ENCODE measurements at places on chromosomes 6 and 20.
A peak's percentile ranks its signal among the peaks of the same experiment; 100 is the strongest.

- no peak for DNase-seq
Observed at GRCh38 chr6:1617466-1618310, 8.0 kb downstream of the FOXC1 start.

GRCh38 chr20:47663354-47664067 lies 121.8 kb downstream of the SULF2 start:
- peak; percentile 69 for DNase-seq

DNA sequence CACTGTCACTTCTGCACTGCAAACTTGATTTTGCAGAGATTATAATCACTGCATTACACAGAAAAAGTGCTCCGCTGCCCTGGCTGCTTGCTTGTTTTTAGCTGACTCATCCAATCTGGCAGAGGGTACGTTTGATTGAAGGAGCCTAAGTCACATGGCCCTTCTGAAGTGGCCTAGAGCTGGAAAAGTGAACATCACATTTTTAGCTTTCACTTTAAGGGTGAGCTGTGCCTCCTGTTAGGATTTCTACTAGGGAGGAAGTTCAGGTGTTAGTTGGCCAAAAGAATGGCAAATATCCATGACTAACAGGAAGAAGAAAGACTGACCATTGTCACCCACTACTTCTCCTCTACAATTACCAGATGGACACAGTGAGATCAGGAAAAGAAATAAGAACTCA lies 889.1 kb upstream of the MAP3K7 start:
- DNase-seq: no peak

- no peak for DNase-seq
Observed at GRCh38 chr6:118668761-118669385, 17.5 kb upstream of the CEP85L start.

DNA sequence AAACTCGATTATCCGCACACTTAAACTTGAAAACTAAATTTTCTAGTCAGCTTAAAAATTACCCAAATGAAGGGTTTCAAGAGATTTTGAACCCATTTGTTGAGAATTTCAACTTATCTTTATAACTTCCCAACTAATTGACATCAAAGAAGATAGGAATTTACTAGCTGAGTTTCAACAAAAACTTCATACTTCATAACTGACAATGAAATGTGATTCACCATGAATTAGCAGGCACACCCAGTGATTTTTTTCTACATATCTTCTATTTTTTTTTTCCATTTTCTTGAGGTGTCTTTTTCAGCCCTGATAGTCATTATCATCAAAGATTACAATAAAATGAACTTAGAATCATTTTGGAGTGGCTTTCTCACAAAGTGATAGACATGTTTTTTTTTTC lies 26.7 kb downstream of the TNFAIP3 start:
- no peak for DNase-seq

DNA sequence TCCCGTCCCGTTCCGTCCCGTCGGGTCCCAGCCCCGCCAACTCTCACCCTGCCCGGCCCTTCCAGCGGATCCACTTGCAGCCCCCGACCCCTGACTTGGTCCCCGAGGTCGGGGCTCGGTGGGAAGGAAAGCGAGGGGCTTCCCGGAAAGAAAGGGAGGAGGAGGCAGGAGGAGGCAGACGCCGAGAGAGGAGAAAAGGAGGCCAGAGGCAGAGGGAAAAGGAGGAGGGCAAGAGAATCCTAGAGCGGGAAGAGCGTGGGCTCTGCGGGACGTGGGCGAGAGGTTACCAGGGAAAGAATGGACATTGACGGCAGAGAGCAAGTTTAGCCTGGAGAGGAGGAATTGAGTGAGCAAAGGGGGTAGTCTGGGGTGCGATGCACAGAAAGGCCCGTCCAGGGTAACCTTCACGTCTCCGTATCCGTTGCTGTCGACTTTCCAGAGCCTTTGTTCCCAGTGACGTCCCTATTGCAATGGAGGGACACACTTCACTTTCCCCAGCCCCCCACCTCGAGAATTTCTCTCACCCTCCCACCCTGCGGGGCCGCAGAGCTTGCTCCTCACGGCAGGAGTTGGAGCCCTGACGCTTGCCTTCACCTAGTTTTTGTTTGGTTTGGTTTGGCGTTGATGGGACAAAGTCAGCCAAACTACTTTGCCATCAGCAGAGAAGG lies 477 bp upstream of the MOXD1 start:
- DNase-seq: no peak

GRCh38 chr20:58611236-58612030 lies 39.6 kb upstream of the STX16 start:
- no peak for DNase-seq

- no peak for DNase-seq
Observed at GRCh38 chr20:43778375-43778774, 51.6 kb upstream of the GTSF1L start.

GRCh38 chr6:166411721-166412151 lies 29.0 kb upstream of the MPC1 start:
- no peak for DNase-seq

DNA sequence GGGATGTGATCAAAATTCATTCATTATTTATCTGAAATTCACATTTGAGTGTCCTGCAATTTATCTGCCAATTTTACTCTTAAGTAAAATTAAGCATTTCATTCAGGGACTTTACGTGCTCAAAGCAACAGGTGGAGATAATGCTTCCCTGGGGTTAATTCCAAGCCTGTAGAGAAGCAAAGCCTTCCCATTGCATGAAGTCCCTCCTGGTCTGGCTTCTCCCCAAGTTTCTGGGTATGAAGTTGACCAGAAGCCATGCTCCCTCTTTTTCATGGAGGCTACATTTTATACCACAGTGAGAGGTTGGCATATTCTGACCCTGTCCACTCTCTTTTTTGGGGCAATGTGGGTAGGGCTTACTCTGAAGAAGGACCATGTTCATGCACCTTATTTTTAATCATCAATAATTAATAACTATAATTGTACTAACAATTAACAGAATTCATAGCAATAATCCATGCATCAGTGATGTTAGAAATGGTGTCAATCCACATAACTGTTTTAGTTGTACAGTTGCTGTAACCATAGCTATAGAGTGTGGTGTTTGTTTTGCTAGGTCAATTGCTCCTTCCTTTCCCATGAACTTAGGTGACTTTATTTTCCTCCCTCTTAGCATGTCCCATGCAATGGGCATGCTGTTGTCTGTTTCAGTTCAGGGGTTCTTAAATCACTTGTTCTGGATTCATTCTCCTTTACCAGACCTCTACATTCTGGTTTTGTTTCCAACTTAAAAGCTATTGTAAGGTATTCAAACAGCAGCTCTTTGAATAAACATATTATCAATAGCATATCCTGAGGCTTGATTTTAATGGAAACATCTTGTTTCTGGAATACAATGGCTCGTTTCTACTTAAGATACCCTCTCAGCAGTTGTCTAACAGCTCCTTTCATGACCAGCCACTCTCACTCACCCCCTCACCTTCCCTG lies 1.5 kb downstream of the LAMA4 start:
- DNase-seq: no peak

DNA sequence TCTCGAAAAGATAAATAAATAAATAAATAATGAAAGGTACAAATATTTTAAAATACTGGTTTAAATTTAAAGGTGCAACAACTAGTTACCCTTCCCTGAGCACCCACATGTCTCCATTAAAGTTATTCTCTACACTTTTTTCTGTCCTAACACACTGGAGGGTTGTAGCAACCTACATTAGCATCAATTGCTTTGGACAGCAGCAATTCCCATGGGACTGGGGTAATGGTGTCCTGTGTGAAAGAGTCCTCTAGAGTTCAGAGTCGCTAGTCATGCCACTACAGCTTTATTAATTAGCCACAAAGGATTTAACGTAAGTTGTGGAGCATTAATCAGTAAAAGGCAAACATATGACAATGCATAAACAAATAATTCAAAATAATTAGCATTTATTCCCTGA lies 14.1 kb upstream of the CD24 start:
- no peak for DNase-seq

DNA sequence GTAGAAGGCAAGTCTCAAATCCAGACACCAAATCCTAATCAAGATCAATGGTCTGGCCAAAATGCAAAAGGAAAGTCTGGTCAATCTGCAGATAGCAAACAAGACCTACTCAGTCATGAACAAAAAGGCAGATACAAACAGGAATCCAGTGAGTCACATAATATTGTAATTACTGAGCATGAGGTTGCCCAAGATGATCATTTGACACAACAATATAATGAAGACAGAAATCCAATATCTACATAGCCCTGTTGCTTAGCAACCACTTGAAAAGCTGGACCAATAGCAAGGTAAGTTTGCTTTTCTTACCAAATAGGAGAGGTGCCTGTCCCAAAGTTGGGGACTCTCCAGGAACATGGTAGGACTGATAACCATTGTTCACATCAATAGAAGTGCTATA lies 2.0 kb downstream of the SEMG2 start:
- DNase-seq: no peak

GRCh38 chr20:40769677-40770285 lies 80.7 kb upstream of the MAFB start:
- DNase-seq: no peak

- DNase-seq: no peak
Observed at GRCh38 chr6:145199961-145200360, 535.4 kb downstream of the EPM2A start.

- DNase-seq: peak; percentile 87
Observed at GRCh38 chr6:142378138-142378875, 76.5 kb downstream of the ADGRG6 start.

GRCh38 chr6:4344317-4344899 lies 209.0 kb upstream of the ECI2 start:
- no peak for DNase-seq

- DNase-seq: no peak
Observed at GRCh38 chr6:6808343-6808742, 219.8 kb downstream of the LY86 start.

DNA sequence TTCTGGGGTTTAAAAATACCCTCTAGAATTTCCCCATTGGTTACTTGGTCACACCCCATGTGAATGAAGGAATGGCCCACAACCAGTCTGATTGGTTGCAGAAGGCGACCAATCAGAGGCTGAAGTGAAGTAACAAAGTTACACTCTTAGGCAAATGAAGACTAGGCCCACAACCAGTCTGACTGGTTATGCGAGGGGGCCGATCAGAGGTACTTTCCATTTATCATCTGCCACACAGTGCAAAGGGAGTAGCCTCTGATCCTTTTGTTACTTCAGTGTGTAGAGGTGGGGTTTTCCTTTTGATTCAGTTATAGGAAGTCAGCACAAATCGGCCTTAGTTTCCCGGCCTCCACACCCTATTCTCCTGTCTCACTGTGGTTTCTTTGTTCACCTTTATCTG lies 61.2 kb upstream of the SGK1 start:
- peak; percentile 16 for DNase-seq

- DNase-seq: no peak
Observed at GRCh38 chr20:2920473-2920872, 47.2 kb downstream of the PTPRA start.

- no peak for DNase-seq
Observed at GRCh38 chr6:158648682-158649131, 1.1 kb upstream of the SYTL3 start.

GRCh38 chr6:129901910-129902309 lies 40.8 kb upstream of the TMEM244 start:
- no peak for DNase-seq

- no peak for DNase-seq
Observed at GRCh38 chr6:136284909-136285308, 4.7 kb downstream of the BCLAF1 start.

- DNase-seq: no peak
Observed at GRCh38 chr6:54103497-54103896, 7.7 kb upstream of the MLIP start.

DNA sequence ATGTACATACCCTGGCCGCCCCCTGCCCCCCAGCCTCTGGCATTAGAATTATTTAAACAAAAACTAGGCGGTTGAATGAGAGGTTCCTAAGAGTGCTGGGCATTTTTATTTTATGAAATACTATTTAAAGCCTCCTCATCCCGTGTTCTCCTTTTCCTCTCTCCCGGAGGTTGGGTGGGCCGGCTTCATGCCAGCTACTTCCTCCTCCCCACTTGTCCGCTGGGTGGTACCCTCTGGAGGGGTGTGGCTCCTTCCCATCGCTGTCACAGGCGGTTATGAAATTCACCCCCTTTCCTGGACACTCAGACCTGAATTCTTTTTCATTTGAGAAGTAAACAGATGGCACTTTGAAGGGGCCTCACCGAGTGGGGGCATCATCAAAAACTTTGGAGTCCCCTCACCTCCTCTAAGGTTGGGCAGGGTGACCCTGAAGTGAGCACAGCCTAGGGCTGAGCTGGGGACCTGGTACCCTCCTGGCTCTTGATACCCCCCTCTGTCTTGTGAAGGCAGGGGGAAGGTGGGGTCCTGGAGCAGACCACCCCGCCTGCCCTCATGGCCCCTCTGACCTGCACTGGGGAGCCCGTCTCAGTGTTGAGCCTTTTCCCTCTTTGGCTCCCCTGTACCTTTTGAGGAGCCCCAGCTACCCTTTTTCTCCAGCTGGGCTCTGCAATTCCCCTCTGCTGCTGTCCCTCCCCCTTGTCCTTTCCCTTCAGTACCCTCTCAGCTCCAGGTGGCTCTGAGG lies 7.6 kb downstream of the CDKN1A start:
- DNase-seq: no peak

DNA sequence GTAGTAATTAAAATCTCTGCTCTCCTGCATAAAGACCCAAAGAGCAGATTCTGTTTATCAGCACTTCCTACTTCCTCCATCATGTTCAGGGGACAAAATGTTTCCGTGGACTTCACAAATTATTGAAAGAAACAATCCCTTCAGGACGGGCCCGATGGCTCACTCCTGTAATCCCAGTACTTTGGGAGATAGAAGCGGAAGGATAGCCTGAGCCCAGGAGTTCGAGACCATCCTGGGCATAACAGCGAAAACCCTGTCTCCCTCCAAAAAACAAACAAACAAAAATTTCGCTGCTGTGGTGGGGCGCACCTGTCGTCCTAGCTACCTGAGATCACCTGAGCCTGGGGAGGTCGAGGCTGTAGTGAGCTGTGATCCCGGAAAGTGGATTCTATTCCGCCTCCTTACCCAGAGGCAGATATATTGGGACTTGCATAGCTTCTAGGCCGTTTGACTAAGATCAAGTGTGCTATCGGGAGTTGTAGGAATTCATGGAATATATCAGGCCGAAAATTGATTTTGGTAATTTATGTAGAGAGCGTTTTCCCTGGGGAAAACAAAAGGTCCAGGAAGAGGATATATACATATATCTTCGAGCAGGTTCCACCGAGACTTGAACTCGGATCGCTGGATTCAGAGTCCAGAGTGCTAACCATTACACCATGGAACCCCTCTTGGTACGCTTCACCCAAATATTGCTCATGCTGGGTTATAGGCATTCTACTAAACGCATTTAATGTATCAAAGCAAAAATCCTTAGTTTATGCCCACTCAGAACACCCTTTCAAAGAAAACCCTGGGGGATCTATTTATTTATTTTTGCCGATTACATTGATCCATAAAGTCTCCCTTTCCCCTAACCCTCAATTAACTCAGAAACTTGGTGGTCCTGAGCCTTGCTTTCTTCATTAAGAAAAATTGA lies 74.5 kb upstream of the ZNF184 start:
- no peak for DNase-seq

- DNase-seq: no peak
Observed at GRCh38 chr6:118621799-118622470, 29.5 kb downstream of the CEP85L start.

GRCh38 chr6:44386364-44386928 lies 1.1 kb upstream of the CDC5L start:
- peak; percentile 36 for DNase-seq
